ENCODE measurements at places on chromosomes 12 and 14.

DNA sequence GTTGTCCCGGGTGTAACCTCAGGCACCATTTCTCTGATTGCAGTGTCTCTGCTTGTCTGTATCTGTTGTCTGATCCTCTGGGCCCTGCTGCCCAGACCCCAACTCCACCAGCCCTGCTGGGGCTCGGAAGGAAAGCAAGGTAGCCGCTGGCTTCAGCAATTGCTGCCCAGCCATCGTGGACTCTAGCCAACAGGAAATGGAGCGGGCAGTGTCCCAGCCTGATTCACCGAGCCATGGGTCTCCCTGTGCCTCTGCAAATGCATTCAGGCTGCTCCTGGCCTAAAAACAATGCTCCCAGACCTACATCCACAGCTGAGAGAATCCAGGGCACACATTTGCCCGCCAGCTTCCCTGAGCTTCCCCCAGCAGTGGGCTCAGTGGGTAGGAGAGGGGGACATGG lies 9.2 kb downstream of the TUNAR start:
- no peak for ATAC-seq

DNA sequence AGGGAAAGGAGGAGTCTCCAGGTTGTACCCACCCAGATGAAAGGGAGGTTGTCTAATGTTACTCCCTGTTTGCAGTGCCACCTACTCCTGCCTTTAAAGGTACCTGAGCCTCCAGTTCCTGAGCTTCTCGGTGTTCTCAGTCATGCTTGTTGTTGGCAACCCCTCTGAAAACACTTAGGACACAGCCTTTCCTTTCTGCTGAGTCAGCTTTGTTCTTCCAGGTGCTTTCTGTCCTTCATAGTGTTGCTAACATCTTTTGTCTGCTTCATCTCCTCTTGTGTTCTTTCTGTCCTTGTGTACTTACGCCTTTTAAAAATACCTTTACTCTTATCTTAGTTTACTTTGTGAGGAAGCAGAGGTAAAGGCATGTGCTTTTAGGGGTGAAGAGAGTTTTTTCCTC lies 97.0 kb upstream of the NEDD1 start:
- ATAC-seq, result no peak

GRCh38 chr14:52272375-52272774 lies 4.9 kb downstream of the PTGDR start:
- peak; percentile 26 for ATAC-seq

DNA sequence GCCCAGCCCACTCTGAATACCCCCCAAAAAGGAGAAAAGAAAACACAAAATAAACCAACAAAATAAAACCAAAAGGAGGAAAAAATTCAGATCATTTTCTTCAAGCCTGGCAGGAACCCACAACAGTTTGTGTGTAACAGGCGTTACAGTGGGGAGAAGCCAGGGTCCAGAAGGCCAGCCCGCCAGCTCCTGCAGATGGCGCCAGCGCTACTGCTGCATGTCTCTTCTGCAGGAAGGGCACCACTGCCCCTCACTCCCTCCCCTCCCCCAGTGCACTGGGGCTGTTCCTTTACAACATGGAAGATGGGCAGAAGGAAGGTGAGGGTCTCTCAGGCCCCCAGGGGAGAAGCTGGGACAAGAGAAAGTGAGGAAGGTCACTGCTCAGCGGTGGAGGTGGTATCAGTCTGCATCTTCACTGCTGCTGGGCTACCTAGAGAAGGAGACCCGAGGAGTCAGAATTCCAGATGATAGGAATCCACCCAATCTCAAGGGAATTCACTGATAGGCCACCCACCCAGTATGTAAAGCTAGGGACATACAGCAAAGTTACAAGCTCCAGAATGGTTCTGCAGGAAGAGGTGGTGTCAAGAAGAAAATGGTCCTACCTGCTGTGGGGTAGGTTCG lies 2.3 kb upstream of the NOP2 start:
- ATAC-seq, result no peak

DNA sequence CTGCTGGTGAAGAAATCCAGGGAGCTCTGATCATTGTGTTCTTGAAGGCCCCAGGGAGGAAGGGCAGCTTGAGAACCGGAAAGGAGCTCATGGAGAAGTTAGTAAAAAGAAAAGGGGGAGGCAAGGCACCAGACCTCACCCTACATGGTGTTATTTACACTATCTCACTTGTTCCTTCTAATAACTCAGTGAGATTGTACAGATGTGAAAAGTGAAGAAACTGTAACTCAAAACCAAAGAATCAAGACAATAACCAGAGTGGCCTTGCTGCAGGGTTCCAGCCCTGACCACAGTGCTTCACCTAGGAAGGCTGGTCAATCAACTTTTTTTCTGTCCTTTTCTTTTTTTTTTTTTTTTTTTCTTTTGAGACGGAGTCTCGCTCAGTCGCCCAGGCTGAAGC lies 353.6 kb downstream of the TMTC2 start:
- ATAC-seq, result no peak

DNA sequence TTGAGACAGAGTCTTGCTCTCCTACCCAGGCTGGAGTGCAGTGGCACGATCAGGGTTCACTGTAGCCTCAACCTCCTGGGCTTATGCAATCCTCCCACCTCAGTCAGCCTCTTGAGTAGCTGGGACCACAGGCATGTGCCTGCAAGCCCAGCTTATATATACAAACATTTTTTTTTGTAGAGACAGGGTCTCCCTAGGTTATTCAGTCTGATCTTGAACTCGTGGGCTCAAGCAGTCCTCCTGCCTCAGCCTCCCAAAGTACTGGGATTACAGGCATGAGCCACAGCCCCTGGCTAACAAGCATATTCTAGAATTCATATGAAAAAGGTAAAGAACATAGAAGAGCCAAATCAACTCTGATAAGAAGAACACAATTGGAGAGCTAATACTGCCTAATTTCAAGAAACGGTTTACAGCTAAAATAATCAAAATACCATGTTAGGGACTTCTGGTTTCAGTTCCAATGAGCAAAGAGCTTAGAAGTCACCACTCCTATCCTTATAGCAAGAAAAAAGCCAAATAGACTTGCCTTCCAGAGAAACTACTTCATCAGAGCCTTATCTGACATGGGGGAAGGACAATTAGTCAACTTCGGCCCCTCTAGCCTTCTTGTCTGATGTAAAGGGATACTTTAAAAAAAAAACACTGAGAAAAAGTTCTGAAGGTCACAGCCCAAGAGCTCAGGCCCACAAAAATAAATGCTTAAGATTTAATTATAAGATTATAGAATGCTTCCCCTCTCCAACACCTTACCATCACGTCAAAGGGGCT lies 37.6 kb downstream of the TMEM116 start:
- ATAC-seq, result no peak

Data from esophagus mucosa (tissue), 1 donor.